ENCODE measurements at places on chromosomes 12 and 14. TPM values are rescaled to one million over a fixed set of nuclear protein-coding genes. Genes with fewer than 3 reads are reported as not detected.
A peak's percentile ranks its signal among the peaks of the same experiment; 100 is the strongest.

DNA sequence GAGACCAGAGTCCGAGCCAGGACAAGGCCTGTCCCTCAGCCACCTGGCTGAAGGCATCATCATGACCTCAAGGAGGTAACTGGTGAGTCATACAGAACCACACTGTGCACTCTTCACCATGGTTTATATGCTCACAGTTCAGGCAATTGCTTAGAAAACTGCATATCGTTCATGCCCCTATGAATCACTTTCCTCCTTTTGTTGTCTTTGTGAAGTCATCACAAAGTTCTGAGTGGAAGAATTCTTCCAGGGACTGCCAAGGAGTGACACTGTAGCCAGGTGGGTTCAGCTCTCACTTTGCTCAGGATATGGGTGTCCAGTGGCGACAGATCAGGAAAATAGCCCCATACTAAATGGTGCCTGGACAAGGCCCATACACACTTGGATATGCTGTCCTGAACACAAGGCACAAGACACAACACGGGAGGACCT is 92.5 kb downstream of the DPF3 start:
- H3K27ac ChIP-seq = peak overlapping the region; percentile 55
- H3K27me3 ChIP-seq = no peaks in the 10 kb centered on the region
- no peak overlapping the region for H3K4me3 ChIP-seq
- no peaks in the 10 kb centered on the region for H3K36me3 ChIP-seq

Gene SERPINA3
- total RNA-seq = not detected

DNA sequence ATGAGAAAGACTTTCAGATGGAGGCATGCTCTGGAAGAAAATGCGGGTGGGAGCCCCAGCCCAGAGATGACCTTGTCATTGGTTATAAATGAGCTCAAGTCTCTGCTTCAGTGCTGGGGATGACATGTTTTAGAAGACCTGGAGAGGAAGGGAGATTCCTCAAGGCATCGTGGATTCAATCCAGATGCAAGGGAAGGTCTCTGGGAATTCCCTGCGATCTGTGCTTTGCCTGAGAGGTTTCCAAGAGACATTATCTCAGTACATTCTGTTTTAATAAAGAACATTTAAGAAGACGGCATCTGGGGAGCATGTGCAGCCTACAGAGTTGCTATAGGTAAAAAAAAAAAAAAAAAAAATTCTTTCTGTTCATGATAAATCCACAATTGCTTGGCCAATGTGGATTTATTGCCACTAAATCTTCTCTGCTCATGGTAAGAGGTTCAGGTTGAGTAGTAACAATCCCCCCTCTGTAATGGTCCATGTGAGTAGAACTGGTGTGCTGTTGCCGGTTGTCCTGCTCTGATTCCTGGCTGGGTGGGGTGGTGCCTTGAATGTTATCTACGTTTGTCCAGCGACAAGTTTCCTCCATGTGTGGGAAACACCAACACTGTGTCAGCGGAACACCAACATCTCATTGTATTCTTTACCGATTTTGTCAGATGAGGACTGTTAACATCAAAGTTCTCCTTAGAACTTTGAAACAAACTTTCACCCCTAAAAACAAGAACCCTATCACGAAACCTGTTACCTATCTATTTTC is 230.0 kb downstream of the MSRB3 start:
- H3K27ac ChIP-seq = no peak overlapping the region
- DNase-seq = no peak
- H3K4me3 ChIP-seq = no peak overlapping the region
- no peaks in the 10 kb centered on the region for H3K27me3 ChIP-seq
- no peaks in the 10 kb centered on the region for H3K4me1 ChIP-seq
- no peaks in the 10 kb centered on the region for H3K36me3 ChIP-seq

DNA sequence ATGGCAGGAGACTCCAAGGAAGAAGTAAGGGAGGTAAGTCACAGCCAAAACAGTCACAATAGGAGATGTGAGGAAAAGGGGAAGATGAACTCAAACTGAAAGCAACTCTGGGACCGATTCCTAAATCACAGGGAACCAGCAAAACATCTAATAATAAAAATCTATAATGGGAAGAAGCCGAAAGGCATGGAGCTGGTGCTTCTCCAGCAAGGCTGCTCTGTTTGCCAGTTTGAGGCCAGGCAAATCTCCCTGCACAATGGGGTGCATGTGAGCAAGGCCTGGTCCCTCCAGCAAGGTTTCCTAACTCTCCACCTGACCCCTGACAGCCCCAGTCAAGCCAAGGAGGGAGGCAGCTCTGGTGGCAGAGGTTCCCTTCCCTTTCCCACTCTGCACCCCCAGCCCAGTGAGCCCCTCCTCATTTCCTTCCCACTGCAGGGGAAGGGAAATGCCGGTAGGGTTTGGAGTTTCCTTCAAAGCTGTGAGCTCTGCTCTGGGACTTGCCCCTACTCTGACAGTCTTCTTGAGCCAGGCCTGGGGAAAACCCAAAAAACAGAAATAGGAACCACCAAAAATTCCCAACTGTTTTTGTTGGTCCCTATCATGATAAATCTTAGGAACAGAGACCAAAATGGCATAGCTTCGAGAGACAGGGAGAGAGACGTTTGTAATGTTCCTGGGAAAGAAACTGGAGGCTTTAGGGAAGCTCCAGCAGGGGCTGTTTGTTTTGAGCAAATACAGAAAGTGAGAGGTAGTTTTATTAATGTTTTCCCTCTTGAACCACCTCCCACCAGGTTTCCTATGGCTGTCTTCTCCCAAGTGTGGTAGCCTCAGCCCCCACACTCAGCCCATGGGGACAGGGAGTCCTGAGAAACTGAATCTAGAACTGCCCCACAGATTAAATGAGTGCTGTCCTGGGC is 34.6 kb downstream of the FMNL3 start:
- no peaks in the 10 kb centered on the region for H3K36me3 ChIP-seq
- H3K27ac ChIP-seq = peak overlapping the region; percentile 94
- no peaks in the 10 kb centered on the region for H3K27me3 ChIP-seq
- H3K4me3 ChIP-seq = peak overlapping the region; percentile 14

Gene SARNP
- 110 TPM for total RNA-seq

Gene RSRC2
- 115 TPM for total RNA-seq

DNA sequence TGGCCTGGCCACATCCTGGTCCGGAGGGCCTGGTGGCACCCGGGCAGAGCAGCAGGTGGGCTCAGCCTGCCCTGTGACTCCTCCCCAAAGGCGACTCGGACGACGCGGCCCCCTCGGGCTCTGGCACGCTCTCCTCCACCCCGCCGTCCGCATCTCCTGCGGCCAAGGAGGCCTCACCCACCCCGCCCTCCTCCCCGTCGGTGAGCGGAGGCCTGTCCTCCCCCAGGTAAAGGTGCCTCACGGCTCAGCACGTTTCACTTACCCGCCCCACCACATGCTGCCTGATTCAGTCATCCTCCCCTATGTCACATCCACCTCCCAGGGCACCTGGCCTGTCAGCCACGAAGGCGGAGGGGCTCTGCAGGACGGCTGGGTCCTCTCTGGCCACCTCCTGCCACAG is 6.8 kb upstream of the TEX22 start:
- no peaks in the 10 kb centered on the region for H3K27me3 ChIP-seq
- no peak overlapping the region for H3K4me3 ChIP-seq
- H3K27ac ChIP-seq = no peak overlapping the region
- H3K4me1 ChIP-seq = no peaks in the 10 kb centered on the region
- H3K36me3 ChIP-seq = no peaks in the 10 kb centered on the region

DNA sequence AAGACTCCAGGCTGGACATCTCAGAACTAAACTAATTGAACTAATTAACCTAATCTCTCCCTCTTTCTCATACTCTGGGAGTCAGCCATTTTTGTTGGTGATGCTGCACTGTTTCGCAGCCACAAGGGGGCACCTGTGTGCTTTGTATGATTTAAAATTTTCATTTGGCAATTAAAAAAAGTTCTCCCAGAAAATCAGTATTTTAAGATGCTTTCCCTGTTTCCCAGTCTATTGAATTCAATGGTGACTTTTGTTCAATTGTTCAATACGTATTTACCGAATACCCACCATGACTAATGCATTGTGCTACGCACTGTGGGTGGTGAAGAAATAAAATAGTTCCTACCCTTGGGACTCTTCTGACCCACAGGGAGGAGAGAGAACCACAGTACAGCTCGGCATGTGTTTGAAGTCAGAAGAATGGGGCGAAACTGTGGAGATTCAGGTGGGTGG is 63.7 kb downstream of the ZNF664 start:
- no peak overlapping the region for H3K4me3 ChIP-seq
- no peaks in the 10 kb centered on the region for H3K36me3 ChIP-seq
- H3K4me1 ChIP-seq = no peaks in the 10 kb centered on the region
- peaks cover 4% of the 10 kb centered on the region for H3K27me3 ChIP-seq
- peak; percentile 41 for DNase-seq

GRCh38 chr12:72134246-72135020 is 137.7 kb upstream of the TRHDE start:
- no peak overlapping the region for H3K27ac ChIP-seq
- no peak overlapping the region for H3K4me3 ChIP-seq
- H3K36me3 ChIP-seq = no peaks in the 10 kb centered on the region
- H3K27me3 ChIP-seq = no peaks in the 10 kb centered on the region
- no peaks in the 10 kb centered on the region for H3K4me1 ChIP-seq

GRCh38 chr12:117485984-117486839 is 124.8 kb upstream of the NOS1 start:
- no peaks in the 10 kb centered on the region for H3K36me3 ChIP-seq
- no peak for DNase-seq
- no peak overlapping the region for H3K27ac ChIP-seq

GRCh38 chr14:26791117-26791806 is 193.4 kb upstream of the NOVA1 start:
- no peak for DNase-seq
- H3K36me3 ChIP-seq = no peaks in the 10 kb centered on the region
- H3K4me1 ChIP-seq = no peaks in the 10 kb centered on the region
- no peak overlapping the region for H3K4me3 ChIP-seq

DNA sequence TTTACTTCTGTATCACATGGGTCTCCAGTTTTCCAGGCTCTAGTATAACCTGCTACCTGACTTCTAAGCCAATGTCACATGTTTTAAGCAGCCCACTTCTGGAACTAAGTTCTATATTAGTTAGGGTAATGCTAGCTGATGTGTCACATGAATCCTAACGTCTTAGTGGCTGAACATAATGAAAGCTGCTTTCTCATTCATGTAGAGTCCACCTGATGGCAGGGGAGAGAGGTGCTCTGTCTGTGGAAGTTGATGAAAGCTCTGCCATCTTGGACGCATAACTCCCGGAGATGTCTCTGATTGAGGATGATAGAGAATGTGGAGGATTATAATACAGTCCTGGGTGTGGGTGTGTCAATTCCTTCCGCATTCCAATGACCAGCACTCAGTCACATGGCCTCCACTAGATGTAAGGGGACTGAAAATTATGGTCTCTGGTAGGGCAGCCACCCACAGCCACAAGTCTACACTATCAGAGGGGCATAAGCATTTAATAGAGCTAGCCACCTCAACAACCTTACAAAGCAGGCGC is 234.4 kb upstream of the CRY1 start:
- H3K27me3 ChIP-seq = no peaks in the 10 kb centered on the region
- no peak for DNase-seq
- H3K27ac ChIP-seq = no peak overlapping the region
- peaks cover 3% of the 10 kb centered on the region for H3K36me3 ChIP-seq

DNA sequence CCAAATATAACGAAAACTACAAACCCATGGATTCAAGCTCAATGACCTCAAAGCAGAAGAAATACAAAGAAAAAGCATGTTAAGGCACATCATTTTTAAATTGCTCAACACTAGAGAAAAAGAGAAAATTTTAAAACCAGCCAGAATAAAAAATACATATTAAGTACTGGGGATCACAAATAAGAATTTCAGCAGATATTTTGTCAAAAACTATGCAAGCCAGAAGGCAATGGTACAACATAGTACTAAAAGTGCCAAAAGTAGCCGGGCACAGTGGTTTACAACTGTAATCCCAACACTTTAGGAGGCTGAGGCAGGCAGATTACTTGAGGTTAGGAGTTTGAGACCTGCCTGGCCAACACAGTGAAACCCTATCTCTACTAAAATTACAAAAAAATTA is 10.2 kb downstream of the SGPP1 start:
- no peak for DNase-seq
- H3K27me3 ChIP-seq = no peaks in the 10 kb centered on the region
- peaks cover 13% of the 10 kb centered on the region for H3K4me1 ChIP-seq
- no peak overlapping the region for H3K27ac ChIP-seq
- H3K36me3 ChIP-seq = peaks cover 28% of the 10 kb centered on the region

GRCh38 chr12:111455448-111456320 is 50.0 kb downstream of the SH2B3 start:
- no peak for DNase-seq
- H3K27me3 ChIP-seq = no peaks in the 10 kb centered on the region
- peaks cover 21% of the 10 kb centered on the region for H3K4me1 ChIP-seq
- no peak overlapping the region for H3K4me3 ChIP-seq

DNA sequence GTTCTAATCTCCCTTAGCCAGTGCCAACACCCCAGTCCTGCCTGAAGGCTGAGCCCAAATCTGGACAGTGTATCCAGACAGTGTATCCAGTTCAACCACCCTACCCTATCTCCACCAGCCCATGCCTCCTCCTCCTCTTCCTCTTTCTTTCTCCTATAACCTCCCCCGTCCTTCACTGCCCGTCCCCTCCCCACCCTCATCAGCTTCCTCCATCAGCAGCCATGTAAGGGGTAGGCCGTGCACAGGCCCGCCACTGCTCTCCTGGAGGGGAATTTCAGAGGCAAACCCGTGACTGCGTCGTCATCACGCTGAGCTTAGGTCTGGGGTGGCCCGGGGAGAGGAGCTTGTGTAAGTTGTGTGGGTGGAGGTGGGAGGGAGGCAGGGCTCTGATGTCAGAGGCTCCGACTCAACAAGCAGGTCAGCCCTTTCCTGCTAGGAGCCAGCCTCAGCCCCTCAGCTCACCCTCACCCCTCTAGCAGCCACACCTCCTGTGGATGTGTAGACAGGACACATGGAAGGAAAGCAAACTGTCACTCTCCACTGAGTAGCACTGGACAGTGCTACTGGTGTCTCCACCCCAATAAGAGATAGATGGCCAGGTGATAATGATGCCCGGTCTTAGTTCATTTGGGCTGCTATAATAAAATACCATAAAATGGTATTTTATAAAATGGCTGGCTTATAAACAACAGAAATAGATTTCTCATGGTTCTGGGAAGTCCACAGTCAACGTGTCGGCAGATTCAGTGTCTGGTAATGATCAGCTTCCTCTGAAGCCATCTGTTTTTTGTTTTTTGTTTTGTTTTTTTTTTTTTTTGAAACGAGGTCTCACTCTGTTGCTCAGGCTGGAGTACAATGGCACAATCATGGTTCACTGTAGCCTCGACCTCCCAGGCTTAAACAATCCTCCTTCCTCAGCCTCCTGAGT is 50.5 kb downstream of the IRF2BPL start:
- peak overlapping the region; percentile 46 for H3K4me3 ChIP-seq
- no peaks in the 10 kb centered on the region for H3K27me3 ChIP-seq
- peak; percentile 94 for DNase-seq
- peak overlapping the region; percentile 84 for H3K27ac ChIP-seq

Gene CD4
- total RNA-seq = 290 TPM

Gene PPM1H
- total RNA-seq = not detected

Gene PLEKHG7
- not detected for total RNA-seq

All from activated CD4-positive, alpha-beta memory T cell treated with anti-CD3 and anti-CD28 coated beads for 36 hours (primary cell).